IPS DF 6.9 (cell line): ENCODE measurements at places on chromosomes 6 and 20.

DNA sequence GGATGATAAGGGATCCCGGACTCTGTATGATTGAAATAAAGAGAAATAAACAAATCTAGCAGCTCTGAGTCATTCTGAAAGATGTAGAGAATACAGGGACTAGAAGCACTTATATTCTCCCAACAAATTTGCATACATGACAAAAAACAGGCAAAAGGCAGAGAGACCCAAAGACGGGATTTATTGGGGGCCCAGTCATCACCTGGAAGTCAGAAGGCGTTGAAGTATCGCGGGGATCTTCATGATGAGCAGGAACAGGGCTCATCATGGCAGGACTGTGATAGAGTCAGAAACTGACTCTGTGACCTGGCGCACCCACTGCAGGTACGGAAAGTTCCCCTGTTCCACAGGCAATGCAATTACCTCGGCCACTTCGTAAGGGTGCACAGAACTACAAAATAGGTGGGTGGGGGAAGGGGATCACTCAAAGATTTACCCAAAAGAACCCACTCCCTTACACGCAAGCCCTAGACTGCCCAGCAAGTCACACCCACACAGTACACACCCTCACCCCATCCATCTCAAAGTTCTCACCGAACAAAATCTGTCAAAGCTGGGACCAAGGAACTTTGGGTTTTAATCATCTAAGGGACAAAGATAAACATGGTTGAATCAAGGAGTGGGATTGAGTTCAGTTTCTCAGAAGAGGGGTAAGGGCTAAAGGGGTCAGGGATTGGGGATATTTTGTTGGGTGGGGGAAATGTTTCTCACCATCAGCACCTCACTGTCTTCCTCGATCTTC is 1.4 kb downstream of the CUTA start:
- H3K36me3 ChIP-seq = peaks cover 9% of the 10 kb centered on the region; the same call in 1 of the 2 replicates
- H3K27me3 ChIP-seq = no peaks in the 10 kb centered on the region
- DNase-seq = no peak
- H3K4me3 ChIP-seq = peak overlapping the region; percentile 86; the same call in 1 of the 2 replicates
- peaks cover 1% of the 10 kb centered on the region; the same call in 1 of the 2 replicates for H3K4me1 ChIP-seq
- no peak overlapping the region for H3K27ac ChIP-seq

- H3K27ac ChIP-seq = no peak overlapping the region
- no peak overlapping the region for H3K4me3 ChIP-seq
- no peaks in the 10 kb centered on the region for H3K36me3 ChIP-seq
- no peaks in the 10 kb centered on the region for H3K27me3 ChIP-seq
- no peak for DNase-seq
- H3K4me1 ChIP-seq = no peaks in the 10 kb centered on the region
Measured at GRCh38 chr6:170207586-170208181, 83.2 kb downstream of the DLL1 start.

DNA sequence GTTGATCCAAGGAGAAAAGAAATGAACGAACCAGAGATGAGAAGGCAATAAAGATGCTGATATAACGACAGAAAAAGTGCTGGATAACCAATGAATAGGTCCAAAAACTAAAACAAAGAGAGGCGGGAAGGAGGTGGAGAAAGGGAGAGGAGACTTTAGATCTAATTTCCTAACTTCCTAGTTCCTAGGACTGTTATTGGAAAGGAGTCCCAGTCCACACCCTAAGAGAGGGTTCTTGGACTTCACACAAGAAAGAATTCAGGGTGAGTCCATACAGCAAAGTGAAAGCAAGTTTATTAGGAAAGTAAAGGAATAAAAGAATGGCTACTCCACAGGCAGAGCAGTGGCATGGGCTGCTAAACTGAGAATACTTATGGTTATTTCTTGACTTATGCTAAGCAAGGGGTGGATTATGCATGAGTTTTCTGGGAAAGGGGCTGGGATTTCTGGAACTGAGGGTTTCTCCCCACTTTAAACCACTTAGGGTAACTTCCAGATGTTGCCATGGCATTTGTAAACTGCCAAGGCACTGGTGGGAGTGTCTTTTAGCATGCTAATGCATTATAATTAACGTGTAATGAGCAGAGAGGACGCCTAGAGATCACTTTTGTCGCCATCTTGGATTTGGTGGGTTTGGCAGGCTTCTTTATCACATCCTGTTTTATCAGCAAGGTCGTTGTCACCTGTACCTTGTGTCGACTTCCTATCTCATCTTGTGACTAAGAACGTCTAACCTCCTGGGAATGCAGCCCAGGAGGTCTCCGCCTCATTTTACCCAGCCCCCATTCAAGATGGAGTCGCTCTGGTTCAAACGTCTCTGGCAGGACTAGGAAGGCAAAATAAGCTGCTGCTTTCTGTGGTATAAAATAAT is 60.9 kb upstream of the RBM24 start:
- H3K4me1 ChIP-seq = no peaks in the 10 kb centered on the region
- no peak overlapping the region for H3K27ac ChIP-seq
- H3K27me3 ChIP-seq = no peaks in the 10 kb centered on the region
- no peak overlapping the region for H3K4me3 ChIP-seq
- no peak for DNase-seq
- H3K36me3 ChIP-seq = no peaks in the 10 kb centered on the region

GRCh38 chr6:87670707-87671106 is 31.3 kb downstream of the AKIRIN2 start:
- no peak overlapping the region for H3K4me3 ChIP-seq
- no peaks in the 10 kb centered on the region for H3K4me1 ChIP-seq
- H3K27me3 ChIP-seq = no peaks in the 10 kb centered on the region
- H3K27ac ChIP-seq = no peak overlapping the region
- H3K36me3 ChIP-seq = peaks cover 4% of the 10 kb centered on the region; the same call in 1 of the 2 replicates
- no peak for DNase-seq

GRCh38 chr20:1509237-1509636 is 18.0 kb upstream of the SIRPB2 start:
- H3K4me1 ChIP-seq = no peaks in the 10 kb centered on the region
- no peak for DNase-seq
- no peaks in the 10 kb centered on the region for H3K36me3 ChIP-seq
- H3K27ac ChIP-seq = no peak overlapping the region
- no peaks in the 10 kb centered on the region for H3K27me3 ChIP-seq
- H3K4me3 ChIP-seq = no peak overlapping the region

- DNase-seq = peak; percentile 18
- H3K4me1 ChIP-seq = 0 out of 2 replicates have a peak, but pooled peaks cover 4% of the 10 kb centered on the region
- no peak overlapping the region for H3K27ac ChIP-seq
- H3K27me3 ChIP-seq = no peaks in the 10 kb centered on the region
Measured at GRCh38 chr6:11805259-11806053, 26.9 kb upstream of the ADTRP start.

DNA sequence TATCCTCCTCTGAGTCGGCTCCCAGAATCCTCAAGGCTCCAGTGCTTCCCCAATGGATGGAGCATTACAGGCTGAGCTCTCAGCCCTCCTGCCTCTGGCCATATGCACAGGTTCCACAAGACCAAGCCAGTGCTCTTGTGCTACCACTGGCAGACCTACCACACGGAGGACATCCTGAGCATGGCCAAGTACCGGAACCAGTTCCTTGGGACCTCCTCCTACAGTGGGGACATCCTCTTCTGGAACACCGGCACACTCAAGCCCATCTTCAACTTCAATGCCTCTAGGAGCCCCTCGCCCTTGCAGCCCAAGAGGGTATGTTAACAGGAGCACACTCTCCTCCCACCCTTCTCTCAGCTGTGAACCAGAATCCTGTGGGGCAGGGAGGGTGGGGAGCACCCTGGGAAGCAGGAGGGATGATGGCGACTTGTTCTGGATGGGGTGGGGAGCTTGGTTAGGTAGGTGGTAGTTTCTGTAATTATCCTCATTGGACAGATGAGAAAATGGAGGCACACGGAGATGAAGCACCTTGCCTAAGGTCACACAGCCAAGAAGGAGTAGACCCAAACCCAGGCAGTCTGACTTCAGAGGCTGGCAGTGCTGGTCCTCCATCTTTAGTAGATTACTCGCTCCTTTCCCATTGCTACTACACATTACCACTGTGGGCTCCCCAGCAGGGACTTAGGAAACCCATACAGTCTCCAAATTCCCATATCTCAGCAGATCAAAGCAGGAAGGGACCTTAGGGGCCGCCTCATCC is 58.6 kb downstream of the EFCAB8 start:
- no peaks in the 10 kb centered on the region for H3K36me3 ChIP-seq
- H3K4me1 ChIP-seq = no peaks in the 10 kb centered on the region
- DNase-seq = no peak
- H3K27ac ChIP-seq = no peak overlapping the region
- H3K4me3 ChIP-seq = no peak overlapping the region
- H3K27me3 ChIP-seq = no peaks in the 10 kb centered on the region

GRCh38 chr6:121436960-121437850 is 1.8 kb downstream of the GJA1 start:
- DNase-seq = no peak
- H3K27ac ChIP-seq = no peak overlapping the region
- no peaks in the 10 kb centered on the region for H3K27me3 ChIP-seq
- H3K4me1 ChIP-seq = no peaks in the 10 kb centered on the region
- peak overlapping the region; percentile 92 for H3K4me3 ChIP-seq
